ENCODE measurements at places on chromosomes 12 and 14.

GRCh38 chr12:32854097-32854496, 42.5 kb downstream of the PKP2 start:
- no peak for DNase-seq

DNA sequence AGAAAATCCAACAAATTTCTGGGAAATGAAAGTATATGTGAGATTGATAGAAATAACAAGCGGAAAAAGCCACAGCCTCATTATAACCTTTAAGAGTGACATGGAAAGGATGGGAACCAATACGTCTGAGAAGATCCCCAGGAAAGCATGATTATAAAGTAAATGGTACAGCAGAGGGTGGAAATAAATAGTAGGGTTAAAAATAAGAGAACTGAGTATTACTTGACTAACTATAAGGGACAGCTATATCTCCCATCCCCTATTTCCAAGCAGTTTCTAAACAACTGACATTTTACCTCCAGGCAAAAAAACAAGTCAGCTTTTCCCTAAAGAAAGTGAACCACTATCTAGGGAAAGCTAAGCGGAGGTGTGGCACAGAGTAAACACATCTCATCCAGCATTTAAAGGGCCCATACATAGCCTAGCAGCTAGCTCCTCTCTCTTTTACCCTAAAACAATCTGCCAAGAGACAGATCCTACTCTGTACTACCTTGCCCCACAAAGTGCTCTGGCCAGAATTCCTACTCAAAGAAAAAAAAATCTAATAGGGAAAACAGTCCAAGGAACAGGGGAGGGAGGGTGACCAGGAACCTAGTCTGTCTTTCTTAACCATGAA, 11.2 kb downstream of the OSBPL8 start:
- DNase-seq, result no peak

DNA sequence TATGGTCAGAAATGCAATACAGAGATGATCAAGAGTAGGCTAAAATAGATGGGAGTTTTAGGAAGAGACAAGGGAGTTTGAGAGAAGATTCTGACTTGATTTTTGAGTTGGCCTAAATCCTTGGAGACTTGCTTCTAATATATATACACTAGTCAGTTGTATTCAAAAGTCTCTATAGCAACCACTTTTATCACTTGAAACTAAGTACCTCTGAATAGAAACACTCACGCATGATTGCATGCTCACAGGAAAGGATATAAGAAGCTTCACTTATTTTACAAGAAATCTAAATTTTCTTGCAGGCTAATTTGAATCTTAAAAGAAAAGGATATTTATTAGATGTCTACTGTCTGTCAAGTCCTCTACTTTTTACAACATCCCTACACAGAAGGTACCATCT, 316.8 kb downstream of the SNAPC1 start:
- DNase-seq, result no peak

GRCh38 chr12:79841248-79841877, 93.5 kb downstream of the PPP1R12A start:
- DNase-seq, result no peak

GRCh38 chr12:80713419-80713818, 3.3 kb upstream of the MYF5 start:
- DNase-seq, result no peak

DNA sequence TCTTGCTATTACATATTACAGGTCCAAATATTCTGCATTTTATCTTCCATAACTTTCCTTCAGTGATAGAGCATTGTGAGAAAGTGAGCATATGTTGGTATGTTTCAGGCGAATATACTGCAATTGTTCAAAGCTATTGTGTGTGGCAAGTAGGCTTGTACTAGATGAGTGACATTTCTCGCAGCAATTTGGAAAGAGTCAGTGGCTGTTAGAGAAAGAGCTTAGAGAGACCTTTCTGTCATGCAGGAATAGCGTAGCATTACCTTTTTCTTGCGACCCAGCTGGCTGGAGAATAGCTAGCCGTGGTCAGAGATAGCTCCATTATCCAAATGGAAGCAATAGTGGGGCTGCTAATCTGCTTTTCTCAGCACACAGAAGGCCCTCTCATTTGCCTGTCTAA, 678.5 kb upstream of the FOXG1 start:
- no peak for DNase-seq

- peak; percentile 91 for DNase-seq
Measured at GRCh38 chr14:22887260-22887989, 4.4 kb downstream of the REM2 start.

- DNase-seq, result no peak
Measured at GRCh38 chr14:41482861-41483260, 123.8 kb upstream of the LRFN5 start.

DNA sequence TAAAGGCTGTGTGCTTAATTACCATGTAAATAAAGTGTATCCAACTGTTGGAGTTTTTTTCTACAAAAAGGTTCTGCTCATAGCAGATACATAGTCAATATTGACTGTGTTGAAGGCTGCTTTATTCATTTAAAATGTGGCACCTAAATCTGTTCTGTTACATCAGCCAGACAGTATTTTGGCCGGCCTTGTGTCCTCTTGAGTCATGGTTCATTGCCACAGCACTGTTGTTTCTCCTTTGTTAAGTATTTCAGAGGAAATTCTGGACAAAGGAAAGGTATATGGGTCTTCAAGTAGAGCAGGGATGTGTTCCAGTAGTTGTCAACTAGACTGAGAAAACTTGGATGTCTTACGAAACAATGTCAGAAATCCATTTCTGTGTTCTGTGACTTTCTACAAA, 95.5 kb downstream of the SLC38A6 start:
- no peak for DNase-seq

- no peak for DNase-seq
Measured at GRCh38 chr12:109153821-109154441, 37.5 kb downstream of the ACACB start.

DNA sequence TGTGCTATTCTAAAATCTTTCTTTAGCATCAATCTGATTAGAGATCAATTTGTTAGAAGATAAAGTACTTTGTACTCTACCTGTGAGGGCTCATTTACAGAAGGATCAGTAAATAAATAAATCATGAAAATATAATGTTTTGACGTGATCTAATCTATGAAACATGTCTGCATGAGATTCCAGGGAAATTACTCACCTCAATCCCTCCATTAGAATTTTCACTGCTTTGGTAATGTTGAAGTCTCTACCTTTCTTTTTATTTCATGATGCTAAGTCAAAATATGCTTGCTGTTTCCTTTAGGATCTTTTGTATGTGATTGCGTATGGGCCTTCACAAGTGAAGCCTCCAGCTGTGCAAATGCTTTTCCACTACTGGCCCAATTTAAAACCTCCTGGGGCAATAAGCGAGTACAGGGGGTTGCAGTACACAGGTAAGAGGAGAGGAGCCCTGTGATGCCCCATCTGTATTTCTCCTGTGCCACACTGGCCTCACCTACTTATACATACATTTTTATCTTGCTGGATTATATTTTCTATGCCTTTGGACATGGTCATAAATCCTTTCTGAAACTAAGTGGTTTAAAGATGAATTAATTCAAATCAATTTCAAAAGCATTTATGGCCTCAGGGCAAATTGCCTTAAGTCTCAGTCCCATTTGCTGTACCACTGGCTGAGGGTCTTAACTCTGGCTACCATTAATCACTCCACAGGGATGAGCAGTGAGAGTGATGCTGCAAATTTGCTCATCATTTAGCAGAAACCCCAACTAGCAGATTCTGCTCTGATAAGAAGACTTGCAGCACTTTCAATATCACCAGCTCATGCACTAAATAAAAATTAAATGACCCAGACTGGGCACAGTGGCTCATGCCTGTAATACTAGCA, 66.4 kb downstream of the UNC79 start:
- no peak for DNase-seq

DNA sequence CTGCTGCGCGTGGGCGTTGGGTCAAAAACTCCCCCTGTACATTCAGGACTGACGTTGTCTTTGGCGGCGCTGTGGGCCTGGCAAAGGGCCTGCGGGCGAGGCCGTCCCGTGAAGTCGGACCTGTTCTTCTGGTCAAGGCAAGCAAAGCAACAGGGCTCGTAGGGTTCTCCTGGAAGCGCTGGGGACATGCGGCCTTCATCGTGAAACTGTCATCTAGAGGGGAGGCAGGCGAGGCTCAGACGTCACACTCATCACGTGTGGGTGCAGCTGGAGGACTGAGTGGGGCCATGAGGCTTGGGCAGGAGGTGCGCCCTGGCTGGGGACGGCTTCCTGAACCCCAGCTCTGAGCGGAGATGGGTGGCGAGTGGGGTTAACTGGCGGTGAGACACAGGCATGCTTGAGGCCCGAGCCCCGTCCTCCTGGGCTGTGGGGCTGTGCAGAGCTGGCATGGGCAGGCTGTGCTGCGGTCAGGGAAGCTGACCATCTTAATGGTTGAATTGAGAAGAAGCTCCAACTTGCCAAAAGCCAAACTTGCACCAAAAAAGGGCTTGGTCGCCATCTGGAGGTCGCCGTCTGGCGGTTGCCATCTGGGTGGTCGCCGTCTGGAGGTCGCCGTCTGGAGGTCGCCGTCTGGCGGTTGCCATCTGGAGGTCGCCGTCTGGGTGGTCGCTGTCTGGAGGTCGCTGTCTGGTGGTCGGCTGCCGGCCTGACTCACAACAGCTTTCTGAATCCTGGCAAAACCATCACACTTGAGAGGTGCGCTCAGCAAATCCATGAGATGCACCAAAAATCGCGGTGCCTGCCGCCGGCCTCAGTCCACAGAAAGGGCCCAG, 66.2 kb downstream of the NOC4L start:
- DNase-seq, result no peak

- peak; percentile 37 for DNase-seq
Measured at GRCh38 chr14:21987937-21988336, 314.3 kb upstream of the OR4E1 start.

GRCh38 chr12:59834659-59835474, 239.0 kb downstream of the SLC16A7 start:
- DNase-seq, result no peak

- DNase-seq, result no peak
Measured at GRCh38 chr14:67396381-67396970, 15.5 kb downstream of the PLEK2 start.

Data from kidney (tissue), 22 donors.